Heart right ventricle (tissue), 16 donors: ENCODE measurements at places on chromosomes 1 and 21. TPM values are rescaled to one million over a fixed set of nuclear protein-coding genes. Genes with fewer than 3 reads are reported as not detected.

DNA sequence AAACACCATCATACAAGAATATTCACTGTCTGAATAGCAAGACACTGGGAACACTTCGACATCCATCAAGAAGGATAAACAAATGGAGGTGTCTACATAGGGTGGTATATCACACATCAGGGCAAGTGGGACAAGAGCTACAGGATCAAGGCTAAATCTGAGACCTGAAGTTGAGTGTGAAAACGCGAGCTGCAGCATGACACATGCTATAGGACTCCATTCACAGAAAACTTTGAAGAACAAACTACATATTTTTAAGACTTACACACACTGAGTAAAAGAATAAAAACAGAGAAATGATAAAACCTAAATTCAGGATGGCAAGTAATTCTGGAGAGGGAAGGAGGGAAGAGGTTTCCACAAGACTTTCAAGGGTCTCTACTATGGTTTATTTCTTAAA, 2.1 kb downstream of the TTC39A start:
- DNase-seq = no peak

DNA sequence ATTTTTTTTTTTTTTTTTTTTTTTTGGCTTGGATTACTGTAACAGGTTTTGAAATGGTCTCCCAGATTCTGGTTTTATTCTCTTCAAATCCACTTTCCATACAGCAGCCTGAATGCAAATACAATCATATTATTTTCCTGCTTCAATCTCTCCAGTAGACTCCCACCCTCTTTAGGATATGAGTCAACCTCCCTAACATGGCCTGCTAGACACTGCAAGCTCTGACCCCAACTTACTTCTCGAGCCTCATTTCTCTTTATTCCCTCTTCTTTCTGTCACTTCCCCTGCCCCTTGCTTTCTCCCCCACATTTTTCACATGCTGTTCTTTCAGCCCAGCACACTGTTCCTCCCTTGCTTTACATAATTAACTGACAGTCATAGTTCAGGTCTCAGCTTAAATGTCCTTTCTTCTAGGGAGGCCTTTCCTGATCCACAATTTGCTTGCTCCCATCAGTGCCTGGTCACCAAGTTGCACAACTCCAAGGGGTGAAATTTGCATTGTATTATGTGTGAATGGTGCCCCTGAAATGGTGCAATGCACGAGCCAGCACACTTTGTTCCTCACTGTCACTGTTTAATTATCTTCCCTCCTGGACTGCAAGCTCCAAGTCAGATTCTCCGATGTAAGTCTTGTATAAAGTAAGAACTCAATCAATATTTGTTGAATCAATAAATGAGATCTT, 22.1 kb upstream of the IL19 start:
- no peak for DNase-seq

GRCh38 chr21:37226041-37226920, 40.9 kb downstream of the VPS26C start:
- no peak for DNase-seq

GRCh38 chr1:44559330-44559729, 115.0 kb downstream of the TMEM53 start:
- no peak for DNase-seq

- DNase-seq = no peak
Measured at GRCh38 chr1:170872663-170873062, 62.7 kb upstream of the MROH9 start.

DNA sequence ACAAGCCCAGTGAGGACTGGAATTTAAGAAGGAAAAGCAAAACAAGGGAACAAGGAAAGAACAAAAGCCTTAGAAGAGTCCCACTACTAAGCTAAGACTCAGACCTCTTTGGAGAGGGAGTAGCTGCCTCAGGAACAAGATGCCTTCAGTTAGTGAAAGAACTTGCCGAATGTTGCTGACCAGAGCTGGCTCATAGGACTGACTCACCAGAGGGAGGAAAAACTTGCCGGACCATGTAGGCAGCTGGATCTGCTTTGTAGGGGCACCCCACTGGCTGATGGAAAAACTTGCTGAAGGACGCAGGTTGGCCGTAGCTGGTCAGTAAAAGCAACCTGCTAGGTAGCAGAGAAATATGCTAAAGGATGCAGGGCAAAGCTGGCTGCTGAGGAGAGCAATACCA, 15.3 kb upstream of the ZSWIM5 start:
- no peak for DNase-seq

- DNase-seq = no peak
Measured at GRCh38 chr1:114388432-114389003, 122.5 kb downstream of the TRIM33 start.

DNA sequence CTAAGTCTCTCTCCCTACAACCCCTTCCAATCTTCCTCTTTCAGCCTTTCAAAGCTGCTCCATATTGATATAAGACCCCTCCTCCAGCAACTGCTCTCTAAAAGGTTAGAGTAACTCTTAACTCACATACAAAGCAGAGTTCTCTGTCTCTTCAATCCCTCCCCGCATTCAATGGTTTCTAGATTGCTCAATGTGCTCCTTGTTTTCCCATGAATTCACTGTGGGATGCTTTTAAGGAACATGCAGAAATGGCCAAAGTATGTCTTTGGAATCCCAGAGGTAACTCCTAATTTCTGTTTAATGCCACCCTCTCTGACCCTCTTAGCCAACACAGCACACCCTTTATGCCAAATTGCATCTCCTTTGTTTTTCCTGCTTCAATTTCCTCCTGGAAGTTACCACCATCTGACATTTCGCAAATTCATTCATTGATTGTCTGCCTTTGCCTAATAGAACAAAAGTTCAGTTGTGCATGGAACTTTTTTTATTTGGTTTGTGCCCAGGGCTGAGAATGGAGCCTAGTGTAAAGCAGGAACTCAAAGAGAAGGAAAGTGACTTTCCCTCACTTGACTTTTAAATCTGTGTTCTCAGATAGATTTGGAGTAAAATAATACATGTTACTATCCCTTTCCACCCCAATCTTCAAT, 172.7 kb upstream of the C8B start:
- no peak for DNase-seq

- DNase-seq = no peak
Measured at GRCh38 chr1:58597996-58598395, 20.9 kb upstream of the TACSTD2 start.

- DNase-seq = no peak
Measured at GRCh38 chr1:116064616-116065015, 46.6 kb upstream of the MAB21L3 start.

- DNase-seq = no peak
Measured at GRCh38 chr21:44090325-44090724, 16.9 kb upstream of the PWP2 start.

GRCh38 chr1:1625824-1626206, 6.2 kb upstream of the MMP23B start:
- DNase-seq = no peak

DNA sequence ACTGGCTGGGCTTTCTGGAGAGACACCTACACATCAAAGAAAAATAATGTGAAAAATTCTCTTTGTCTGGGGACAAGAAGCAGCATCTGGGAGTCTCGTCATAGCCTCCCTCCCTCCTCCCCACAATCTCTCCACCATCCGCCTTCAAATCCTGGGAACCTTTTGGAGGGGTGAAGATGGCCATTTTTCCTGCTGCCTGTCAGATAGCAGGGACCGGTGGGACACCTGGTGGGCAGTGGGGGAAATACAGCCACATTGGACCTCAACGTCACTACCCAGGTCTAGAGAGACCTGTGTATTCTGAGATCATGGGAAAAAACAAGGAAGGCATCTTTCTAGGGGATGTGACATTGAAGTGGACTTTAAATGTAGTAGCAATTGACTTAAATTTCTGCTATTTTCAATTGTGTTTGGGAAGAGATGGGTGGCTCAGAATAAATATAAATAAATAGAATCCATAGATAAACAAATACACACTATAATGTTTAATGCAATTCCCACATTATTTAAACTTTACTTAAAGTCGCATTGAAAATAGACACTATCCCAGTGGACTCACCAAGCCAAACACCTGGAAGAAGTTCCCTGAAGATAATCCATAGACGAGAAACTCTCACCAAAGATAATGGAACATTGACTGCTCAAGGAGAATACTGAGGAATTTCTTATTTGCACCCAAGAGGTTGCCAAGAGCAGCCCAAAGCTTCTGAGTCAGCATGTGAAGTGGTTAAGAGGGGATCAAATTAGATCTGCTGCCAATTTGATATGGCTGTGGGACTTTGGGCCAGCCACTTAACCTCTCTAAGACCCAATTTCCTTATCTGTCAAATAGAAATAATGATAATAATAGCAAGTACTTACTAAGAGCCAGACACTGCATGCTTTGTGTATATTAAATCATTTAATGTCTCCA, 147.6 kb upstream of the CAMK1G start:
- DNase-seq = peak; percentile 62

DNA sequence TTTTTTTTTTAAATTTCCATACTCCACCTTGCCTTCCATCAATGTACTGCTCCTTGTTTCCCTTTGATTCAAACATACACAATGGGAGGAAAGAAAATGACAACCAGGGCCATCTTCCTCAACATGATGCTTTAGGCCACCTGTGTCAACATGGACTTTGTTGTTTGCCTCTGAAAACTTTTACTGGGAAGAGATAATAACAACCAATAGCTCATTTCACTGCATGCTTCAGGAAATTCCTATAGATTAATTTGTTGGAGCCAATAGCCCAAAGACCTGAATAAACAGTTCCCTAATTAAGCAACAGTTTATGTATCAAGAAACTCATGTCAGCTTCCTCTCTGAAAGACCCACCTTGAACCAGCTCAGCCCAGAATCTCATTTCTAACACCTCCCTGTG, 3.2 kb downstream of the KRTAP15-1 start:
- no peak for DNase-seq

DNA sequence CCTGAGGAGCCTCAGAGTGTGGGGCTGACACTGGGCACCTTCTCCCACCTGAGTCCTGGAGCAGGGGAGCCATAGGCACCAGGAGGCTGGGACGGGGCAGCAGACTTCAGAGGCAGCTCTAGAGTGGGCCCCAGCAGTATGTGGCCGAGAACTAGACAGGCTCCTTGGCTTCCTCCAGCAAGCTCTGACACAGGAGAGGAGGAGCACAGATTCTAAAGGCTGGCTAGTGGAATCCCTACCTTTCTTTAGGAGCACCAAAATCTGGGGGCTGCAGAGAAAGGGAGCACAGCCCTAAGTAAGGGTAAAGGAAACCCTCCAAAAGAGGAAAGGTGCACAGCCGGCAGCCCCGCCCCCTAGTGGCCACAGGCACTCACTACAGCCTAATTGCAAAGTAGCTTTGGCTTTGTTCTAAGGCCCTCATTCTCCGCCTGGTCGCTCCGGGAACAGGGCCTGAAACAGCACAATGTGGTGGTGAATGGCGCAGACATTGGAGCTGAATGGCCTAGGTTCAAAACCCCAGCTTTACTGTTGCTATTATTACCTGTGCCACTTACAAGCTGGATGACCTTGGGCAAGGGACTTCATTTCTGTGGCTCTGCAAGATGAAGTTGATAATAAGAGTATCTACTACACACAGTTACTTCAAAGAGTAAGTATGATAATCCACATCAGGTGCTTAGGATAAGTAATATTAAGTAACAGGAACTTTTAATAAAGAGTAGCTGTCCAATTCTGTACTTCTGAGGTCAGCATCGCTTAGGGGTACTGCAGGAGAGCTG, 8.8 kb upstream of the GUCA2A start:
- DNase-seq = peak; percentile 64

- peak; percentile 47 for DNase-seq
Measured at GRCh38 chr21:33396951-33397350, 6.3 kb upstream of the IFNGR2 start.

DNA sequence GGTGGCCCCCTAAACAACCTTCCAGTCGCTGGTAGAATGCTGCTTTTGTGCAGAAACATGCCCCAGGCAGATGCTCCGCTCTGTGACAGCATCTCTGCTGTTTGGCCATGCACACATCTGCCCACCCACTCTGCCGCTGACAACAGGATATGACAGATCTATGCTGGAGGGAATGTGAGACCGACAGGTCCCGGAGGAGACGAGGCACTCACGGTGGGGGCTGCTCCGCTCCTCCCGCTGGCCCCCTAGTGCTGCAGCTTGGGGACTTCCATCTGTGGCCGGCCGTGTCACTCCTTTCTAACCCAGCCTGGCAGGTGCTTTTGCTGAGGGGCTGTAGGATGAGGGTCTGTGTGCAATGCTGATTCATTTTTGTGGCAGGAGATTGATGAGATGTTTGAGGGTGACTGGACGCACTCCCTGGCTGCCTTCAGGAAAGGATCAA, 49.1 kb upstream of the DMRTB1 start:
- DNase-seq = no peak

GRCh38 chr1:40974945-40975344, 4.6 kb upstream of the CTPS1 start:
- no peak for DNase-seq

Gene ASTN1
- total RNA-seq = 0.30 TPM

Gene LRRC71
- not detected for total RNA-seq

Gene S100A8
- 11.9 TPM for total RNA-seq

Gene ZFYVE9
- total RNA-seq = 14.8 TPM

Gene ERRFI1
- total RNA-seq = 7.5 TPM

Gene TDRD5
- not detected for total RNA-seq

Gene LEPROT
- 40.4 TPM for total RNA-seq

Gene TSPAN1
- total RNA-seq = 1.3 TPM

Gene OR2T11
- not detected for total RNA-seq

Gene SPSB1
- 5.5 TPM for total RNA-seq
